Fibroblast of upper back skin (primary cell): ENCODE measurements at places on chromosomes 4 and X.

DNA sequence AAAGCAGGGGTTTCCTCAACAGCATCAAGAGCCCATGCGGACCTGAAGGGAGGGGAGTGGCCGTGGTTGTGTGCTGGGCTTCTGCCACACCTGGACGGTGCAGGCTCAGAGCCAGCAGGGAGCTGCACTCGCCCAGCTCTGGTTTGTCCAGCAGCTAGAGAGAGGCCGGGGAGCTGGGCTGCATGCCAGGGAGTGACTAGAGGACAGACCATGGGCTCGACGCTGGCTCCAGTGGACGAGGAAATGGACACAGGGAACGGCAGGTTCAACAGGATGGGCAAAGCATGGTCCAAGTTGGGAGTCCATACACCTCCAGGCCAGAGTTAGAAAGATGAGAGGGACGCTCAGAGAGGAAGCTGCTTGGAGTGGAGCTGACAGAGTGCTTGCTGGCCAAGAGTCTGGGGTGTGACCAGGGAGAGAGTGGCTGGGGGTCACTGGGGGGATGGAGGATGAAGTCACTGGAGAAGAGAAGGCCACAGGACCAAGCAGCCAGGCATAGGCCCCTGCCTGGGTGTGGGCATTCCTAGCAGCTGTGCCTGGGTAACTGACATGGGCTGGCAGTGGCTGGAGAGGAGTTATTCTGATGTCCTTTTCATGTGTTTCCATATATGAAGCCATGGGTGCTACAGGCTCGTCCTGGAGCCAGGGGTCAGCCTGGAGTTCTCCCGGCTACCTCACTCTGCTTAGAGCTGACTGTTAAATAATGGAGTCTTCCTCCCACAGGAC lies 42.8 kb downstream of the HTT-AS start:
- no peak for DNase-seq

GRCh38 chr4:2305766-2306501 lies 44.0 kb upstream of the MXD4 start:
- DNase-seq, result no peak

- no peak for DNase-seq
Measured at GRCh38 chr4:168501407-168501806, 4.6 kb downstream of the PALLD start.

DNA sequence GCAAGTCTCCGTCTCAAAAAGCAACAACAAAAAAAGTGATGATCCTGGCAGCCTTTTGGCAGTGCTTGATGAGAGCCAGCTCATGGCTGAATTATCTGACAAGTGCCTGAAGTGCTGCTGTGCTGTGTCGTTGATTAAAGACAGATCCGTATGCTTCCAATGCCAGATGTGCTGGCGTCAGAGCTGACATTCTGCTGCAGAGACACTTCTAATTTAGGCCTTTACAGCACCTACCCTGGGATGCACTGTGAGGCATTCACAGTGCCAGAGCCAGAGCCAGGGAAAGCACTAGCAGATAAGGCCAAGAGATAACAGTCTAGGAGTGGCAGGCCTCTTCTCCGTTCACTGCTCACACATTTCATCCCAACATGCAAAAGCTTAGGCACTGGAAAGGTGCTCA lies 995.5 kb downstream of the RAB28 start:
- no peak for DNase-seq

DNA sequence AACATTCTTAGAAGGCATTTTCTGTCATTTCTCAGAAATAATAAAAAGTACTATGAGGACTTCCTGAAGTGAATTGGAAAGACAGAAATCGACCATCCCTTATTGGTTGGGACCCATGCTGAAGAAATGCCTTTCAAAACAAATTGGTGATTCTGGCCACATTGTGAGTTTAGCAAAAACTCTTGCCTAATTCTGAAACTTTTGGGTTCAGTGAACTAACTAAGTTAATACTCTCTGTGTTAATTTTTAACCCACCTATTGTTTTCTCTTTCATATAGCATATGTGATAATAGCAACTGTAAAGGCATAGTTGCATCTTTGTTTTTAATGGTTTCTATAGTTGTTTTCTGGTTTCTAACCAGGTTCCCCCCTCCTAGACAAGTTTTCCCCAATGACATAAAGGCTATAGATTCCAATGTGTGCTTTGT lies 129.3 kb upstream of the FAT1 start:
- DNase-seq, result no peak

GRCh38 chr4:13985837-13986236 lies 358.3 kb upstream of the BOD1L1 start:
- peak; percentile 36 for DNase-seq
